ELR (cell line): ENCODE measurements at places on chromosomes 3 and 15.

- DNase-seq: no peak
These were observed 521.5 kb upstream of the PPP2R3A start for GRCh38 chr3:135444058-135444457.

DNA sequence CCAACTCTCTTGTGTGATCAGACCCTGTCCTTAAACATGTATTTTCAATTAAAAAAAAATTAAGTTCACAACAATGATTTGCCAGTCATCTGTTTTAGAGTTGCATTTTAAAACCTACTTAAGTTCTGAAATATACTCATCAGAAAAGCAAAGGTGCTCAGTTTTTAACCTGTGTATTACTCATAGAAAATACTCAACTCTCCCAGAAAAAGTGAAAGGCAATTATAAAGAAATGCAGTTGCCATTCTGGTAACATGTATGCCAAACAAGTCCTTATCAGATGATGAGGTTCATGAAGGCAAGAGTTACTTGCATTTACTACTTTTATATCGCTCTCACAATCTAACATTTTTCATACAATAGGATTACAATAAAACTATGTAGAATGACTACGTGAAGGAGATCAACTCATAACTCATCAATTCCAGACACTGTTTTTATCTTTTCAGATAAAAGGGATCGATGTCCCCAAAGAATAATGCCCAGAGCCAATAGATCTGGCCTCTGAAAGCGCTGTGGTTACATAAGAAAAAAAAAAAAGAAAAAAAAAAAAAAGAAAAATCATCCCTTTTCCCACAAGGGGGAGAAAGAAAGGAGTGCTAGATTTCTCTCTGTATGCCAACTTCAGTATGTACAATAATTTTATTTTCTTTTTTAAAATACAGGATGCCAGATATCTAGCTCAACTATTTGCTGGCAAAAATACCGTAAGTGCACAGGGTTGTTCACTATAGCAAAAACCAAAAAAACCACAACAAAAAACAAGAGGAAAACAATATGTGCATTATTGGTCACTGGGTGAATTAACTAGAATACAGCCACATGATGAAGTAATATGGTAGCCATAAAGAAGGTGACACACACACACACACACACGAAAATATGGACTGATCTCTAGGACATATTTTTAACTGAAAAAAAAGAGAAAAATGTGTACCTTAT is 137.4 kb downstream of the NR1I2 start:
- peak; percentile 44 for DNase-seq

GRCh38 chr3:52568069-52568468 is 31.7 kb downstream of the UQCC5 start:
- DNase-seq: no peak

DNA sequence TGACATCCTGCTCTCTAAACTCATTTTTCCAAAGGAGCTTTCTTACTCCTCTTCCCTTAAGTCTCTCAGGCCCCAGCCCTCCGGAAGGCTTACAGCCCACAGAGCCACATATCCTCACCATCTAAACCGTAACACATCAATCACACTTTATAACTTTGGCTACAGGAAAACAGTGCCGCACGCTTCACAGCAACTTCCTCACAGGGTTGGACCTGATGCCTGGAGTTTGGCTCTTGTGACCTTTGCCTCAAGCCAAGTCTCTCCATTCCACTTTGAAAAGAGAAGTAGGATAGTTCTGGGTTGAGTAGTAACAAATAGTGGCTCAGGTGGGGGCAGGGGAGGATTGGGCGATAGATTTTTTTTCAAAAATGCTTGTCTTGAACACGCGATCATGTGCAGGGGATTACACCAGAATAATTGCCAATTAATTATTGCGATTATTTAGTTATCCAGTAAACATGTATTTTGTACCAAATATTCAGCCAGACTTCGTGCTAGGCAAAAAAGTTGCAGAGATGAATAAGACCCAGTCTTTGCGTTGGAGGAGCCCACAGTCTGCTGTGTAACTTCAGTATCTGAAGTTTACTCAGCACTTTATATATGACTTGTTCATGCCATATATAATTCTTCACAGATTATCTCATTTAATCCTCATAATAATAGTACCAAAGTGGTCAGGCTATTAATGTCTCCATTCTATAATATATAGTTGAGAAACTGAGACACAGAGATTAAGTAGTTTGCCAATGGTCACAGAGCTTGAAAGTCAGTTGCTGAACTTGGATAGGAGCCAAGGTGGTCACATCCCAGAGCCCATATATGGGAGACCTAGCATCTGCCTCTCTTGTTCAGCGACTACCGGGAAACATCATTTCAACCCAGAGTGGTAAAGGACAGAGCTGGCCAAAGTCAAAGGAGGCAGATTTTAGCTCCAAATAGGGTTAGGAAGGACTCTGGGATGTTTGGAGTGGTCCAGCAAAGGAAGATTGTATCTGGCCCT is 2.4 kb upstream of the ETV5 start:
- no peak for DNase-seq

GRCh38 chr3:138578141-138578540 is 15.9 kb downstream of the CEP70 start:
- DNase-seq: no peak

GRCh38 chr3:160084998-160085397 is 96.4 kb downstream of the IL12A start:
- no peak for DNase-seq

DNA sequence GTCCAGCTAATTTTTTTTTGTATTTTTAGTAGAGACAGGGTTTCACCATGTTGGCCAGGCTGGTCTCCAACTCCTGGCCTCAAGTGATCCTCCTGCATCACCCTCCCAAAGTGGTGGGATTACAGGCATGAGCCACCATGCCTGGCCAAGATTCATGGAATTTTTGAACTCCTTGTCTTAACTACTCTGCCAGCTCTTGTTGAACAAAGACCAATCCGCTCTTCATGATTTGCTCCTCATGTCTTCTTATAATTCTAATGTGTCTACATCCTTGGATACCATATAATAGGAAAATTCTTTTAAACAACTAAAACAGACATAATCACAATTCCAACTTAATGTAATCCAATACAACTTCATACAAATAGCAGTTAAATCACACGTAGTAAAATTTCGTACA is 21.3 kb downstream of the UBA5 start:
- no peak for DNase-seq

DNA sequence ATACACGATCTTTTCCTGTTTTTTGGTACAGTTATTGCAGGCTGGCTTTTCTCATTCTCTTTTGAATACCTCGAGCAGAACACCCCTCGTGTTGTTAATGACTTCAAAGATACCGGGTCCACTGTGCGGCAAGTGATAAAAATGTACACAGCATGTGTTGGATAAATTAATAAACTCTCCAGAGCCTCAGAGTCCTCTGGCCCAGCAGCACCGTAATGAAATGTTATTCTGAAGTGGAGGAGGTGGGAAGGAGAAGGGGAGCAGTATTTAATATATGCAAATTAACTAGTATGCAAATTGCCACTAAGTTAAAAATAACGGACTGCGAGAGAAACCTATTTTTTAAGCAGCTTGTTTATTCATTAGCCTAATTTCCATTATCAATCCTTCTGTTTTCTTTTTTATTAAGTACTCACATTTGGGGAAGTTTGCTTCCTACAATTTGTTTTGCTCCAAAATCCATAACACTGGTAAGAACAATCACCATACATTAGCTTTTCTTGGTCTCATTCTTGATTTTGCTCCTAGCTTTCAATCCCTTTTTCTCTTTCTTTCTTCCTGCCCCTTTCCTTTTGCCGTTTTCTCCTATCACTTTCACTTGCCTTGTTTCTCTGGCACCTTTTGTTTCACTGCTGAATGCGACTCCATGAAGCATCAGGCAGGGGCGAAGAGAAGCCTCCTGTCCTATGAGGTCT is 462.3 kb upstream of the PPP2R3A start:
- no peak for DNase-seq

DNA sequence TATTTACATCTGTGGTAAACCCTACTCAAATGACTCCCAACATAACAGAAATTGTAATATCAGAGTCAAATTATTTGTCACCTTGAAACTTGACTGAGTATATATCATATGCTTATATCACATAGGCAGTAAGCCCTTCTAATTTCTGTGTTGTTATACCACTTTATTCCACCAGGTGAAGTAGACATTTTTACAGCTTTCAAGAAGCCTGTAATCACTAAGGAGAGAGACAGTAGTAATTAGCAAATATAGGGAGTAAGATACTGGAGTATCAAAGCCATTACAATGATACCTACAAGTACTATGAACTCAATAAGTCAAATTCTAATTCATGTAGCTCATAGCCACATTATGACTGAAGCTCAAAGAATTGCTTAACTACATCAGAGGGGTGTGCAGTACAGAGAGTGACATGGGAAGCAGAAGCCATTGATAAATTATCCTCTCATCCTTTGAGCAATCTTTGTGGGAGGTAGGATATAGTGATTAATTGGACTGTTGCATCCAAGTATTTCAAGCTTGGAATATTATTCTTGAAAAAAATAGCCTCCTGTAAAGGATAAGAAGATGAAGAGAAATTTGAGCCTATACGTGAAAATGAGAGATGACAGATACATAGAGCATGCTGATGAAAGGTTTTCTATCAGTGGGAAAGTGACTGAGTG is 1005.9 kb downstream of the ZPLD1 start:
- DNase-seq: peak; percentile 57

GRCh38 chr15:53675832-53676231 is 83.6 kb downstream of the WDR72 start:
- no peak for DNase-seq

- DNase-seq: no peak
These were observed 26.9 kb downstream of the PXK start for GRCh38 chr3:58359621-58360020.

- no peak for DNase-seq
These were observed 1106.8 kb downstream of the IGSF11 start for GRCh38 chr3:117927825-117928224.

- no peak for DNase-seq
These were observed 296.8 kb downstream of the ARRDC4 start for GRCh38 chr15:98257290-98257689.

DNA sequence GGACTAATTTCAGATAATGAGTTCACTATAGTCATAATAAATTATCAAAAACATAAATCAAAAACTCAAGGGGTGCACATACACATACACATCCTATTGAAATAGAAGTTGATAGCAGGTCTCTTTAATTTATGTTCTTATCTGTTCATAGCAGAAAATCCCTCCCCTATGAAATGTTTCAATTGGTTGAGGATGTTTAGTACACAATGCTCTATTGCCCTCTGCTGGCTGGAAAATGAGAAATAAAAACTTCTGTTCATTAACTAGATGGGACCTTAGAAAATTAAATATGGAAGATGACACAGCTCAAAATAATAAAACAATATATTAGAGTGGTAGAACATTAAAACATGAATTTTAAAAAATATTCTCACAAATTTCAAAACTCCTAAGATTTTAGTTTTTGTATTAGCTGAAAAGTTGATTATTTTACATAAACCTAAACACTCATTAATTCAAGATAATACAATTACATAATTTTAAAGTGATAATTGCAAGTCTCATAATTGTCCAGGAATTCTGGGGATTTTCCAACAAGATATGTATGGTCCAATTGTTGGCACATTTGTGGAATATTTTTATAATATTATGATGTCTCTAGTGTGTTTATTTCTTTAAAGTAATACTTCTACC is 735.0 kb downstream of the ROBO1 start:
- peak; percentile 72 for DNase-seq
